ENCODE measurements at places on chromosomes 16 and 17.

DNA sequence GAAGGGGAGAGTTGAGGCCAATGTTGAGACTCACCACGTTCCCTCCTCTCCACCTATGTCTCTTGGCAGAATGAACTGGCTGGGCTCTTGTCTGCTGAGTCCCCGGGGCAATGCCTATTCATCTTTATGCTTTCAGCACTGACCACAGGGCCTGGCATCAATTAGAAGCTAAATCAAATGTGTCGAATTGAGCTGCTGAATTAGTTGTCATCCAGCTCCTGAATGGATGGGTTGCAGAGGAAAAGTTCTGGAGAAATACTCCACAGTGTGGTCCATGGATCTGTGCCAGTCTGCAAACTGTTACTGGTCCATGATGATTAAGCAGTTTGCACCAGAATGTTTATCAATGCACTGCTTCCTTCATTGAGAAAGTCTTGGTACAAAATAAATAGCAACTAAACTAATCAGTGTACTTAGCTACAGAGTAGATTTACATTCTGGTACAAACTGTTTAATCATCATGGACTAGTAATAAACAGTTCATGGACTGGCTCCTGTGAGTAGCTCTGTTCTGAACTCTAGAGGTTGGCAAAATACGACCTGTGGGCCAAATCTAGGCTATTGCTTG is 4.6 kb downstream of the CNGB1 start:
- DNase-seq = peak; percentile 31

DNA sequence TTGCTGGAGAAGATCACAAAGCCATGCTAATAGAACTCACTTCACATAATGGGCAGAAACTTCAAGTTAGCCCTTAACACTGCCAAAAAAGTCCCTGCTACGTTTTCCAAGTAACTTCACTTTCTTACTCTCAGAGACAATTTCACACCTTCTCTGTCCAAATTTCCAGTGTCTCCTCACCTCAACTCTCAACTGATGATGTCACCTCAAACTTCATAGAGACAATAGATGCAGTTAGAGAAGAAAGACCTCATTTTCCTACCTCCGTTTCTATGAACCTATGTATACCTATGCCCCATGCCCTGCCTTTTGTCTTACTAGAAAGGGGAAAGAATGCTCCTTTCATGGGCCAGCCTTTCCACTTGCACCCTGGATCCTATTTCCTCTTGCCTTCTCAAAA is 14.2 kb upstream of the EFCAB3 start:
- no peak for DNase-seq

- DNase-seq = no peak
Observed at GRCh38 chr16:50238868-50239301, 27.5 kb upstream of the ADCY7 start.

- peak; percentile 53 for DNase-seq
Observed at GRCh38 chr17:61144617-61145564, 254.8 kb upstream of the TBX2 start.

DNA sequence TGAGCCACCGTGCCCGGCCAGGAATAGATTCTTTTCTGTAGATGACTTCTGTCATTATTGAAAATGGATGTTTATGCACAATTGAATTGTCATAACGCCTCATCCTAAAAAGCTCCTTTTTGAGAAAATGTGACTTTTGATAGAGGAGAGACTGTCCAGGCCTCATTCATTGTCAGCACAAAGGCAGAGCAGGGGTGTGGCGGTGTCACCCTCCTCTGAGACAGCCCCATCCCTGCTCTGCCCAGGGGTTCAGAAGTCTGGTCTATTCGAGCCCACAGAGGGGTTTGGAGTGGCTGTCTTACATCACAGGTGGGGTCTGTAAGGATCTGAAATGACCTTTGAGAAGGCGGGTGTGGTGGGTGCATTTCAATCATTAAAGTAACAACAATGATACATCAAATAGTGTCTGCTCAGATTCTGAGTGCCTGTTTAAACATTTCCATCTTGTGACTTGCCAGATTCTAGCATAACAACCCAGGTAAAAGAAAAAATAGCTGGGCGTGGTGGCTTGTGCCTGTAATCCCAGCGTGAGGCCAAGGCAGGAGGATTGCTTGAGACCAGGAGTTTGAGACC is 161.0 kb downstream of the SEC14L1 start:
- no peak for DNase-seq

Measured in fibroblast of mammary gland (primary cell).